Urinary bladder (tissue), 4 donors: ENCODE measurements at places on chromosomes 7 and 10. TPM values are rescaled to one million over a fixed set of nuclear protein-coding genes. Genes with fewer than 3 reads are reported as not detected.

DNA sequence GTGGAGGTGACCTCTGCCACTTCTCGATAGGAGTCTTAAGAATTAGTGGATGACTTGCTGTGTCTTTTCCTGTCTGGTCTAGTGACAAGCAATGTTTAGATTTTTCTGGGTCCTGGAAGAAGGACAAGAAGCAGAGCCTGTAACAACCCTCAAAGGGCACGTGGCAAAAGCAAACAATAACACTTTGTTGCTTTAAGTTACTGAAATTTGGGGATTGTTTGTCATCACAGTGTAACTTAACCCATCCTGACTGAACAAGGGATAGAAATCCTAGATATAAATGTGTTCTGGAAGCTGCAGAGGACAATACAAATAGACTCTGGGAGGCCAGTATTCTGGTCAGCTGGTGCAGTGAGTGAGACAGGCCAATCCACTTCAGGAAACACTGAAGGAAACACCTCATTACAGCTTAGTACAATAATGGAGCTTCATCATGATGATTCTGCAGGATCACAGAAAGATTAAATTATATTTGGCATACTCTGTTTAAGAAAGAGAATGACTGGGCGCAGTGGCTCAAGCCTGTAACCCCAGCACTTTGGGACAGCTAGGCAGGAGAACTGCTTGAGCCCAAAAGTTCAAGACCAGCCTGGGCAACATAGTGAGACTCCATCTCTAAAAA, 23.3 kb downstream of the ENKUR start:
- no peak for DNase-seq

- DNase-seq, result no peak
Measured at GRCh38 chr10:65723525-65723924, 1202.3 kb upstream of the LRRTM3 start.

DNA sequence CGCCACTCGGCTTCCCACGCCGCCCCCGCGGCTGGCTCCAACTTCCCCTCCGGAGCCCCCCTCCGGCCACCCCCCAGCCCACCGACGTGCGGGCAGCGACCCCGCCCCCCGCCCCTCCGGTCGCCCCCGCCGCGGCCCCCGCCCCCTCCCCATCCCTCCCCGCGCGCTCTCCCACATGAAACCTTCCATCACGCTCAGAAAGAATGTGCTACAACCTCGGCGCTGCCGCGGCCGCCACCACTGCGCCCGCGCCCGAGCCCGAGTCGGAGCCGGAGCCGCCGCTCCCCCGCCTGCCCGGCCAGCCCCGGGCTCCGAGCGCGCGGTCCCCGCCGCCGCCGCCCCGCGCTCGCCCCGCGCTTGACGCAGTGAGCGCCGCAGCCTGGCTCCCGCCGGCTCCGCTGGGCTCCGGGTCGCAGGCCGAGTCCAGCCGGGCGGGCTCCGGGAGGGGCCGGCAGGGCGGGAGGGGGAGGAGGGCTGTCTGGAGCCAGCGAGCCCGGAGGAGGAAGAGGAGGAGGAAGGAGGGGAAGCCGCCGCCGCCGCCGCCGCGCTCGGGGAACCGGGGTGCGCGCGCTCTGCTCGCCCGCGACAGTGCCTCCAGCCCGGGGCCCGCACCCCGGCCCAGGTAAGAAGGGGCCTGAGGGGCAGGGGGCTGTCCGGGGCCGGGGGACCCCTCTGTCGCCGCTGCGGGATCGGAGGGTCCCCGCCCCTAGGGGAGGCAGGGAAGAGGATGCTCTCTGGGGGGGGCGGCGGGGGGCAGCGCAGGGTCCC, 4.3 kb upstream of the ELFN1 start:
- DNase-seq, result no peak

DNA sequence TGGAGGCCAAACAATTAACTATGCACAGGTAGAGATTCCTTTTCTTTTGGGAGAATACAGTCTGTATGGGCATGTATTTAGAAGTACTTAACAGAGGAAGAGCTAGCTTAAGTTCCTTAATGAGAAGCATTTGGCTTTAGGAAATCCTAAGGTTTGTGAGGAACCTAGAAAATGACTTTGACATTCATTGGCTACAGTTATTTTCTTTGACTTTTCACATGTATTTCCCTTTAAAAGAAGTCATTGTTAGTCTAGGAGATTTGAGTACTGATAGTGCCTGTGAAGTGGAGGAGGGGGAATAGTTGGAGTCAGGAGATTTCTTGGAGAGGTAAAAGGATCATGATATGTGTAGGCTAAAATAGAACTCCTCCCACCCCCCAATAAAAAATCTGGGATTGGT, 3.6 kb downstream of the HELLS start:
- DNase-seq, result no peak

TRIP6 gene
- 80.0 TPM for polyA plus RNA-seq
